Small intestine (tissue), 16 donors: ENCODE measurements at places on chromosomes 1 and 21. TPM values are rescaled to one million over a fixed set of nuclear protein-coding genes. Genes with fewer than 3 reads are reported as not detected.

- no peak for DNase-seq
Measured at GRCh38 chr1:33599516-33600115, 127.2 kb downstream of the ZSCAN20 start.

DNA sequence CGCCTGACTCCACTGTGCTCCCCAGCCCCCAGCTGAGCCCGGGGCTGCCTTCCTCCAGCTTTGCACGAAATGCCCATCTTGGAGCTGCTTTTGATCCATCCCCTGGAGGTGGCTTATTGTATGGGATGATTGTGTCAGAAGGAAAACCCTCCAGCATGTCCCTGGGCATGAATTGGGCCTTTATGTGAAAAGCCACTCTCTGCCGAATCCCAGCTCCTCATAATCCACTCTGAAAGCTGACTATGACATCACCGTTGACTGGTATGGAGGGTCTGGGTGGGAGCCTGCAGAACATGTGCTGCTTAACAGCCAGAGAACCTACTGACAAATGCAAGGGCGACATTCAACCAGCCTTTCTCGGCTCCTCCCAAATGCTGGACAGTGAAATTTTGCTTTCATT lies 74.6 kb downstream of the NENF start:
- DNase-seq = no peak

DNA sequence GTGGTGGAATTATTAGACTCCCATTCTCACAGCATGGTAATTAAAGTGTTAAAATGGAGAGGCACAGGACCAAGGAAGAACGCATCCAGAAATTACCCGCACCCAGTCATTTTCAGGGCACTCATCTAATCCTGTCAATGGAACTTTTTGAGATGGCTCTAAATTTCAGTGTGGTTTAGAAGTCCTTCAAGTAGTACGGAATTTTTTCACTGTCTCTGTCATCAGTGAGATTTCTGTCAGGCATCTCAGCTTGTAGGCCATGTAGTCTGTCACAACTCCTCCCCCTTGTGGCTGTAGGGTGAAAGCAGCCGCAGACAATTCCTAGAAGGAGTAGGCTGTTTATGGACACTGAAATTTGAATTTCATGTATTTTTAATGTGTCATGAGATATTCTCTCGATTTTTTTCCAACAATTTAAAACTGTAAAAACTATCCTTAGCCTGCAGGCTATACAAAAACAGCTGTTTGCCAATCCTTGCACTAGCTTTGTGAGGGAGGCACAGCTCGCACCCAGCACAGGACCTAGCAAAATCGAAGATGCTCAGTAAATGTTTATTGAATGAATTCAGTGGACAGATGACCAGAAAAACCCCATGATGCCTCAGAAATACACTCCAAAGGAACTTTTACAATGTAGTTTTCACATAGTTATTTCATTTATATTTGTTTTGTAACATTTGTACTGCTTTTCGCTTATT lies 6.6 kb upstream of the NUP133 start:
- DNase-seq = peak; percentile 78

DNA sequence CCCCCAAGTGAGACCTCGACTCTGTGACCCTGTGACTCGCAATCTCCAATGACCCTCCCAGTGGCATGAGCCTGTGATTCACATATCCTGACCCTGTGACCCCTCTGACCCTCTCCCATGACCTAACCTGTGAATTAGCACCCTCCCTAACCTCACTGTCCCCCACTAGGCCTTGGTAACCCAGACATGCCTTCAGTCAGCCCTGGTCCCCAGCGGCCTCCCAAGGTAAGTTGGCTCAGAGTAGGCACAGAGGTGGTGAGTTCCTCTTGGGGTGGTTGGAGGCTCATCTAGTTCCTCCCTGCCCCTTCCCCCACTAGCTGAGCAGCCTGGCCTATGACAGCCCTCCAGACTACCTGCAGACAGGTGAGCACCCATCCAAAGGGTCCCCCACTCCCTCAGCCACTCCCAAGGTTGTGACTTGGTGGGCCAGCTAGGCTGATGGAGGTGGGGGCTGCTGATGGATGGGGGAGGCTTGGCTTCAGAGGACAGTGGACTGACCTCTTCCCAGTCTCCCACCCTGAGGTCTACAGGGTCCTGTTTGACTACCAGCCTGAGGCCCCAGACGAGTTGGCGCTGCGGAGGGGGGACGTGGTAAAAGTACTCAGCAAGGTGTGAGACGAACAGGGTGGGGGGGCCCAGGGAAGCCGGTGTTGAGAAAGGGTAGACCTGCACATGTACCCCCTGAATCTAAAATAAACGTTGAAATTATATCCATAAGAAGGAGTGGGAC lies 1.6 kb downstream of the SH3D21 start:
- no peak for DNase-seq

GRCh38 chr1:161994175-161994668 lies 29.4 kb downstream of the OLFML2B start:
- no peak for DNase-seq

DNA sequence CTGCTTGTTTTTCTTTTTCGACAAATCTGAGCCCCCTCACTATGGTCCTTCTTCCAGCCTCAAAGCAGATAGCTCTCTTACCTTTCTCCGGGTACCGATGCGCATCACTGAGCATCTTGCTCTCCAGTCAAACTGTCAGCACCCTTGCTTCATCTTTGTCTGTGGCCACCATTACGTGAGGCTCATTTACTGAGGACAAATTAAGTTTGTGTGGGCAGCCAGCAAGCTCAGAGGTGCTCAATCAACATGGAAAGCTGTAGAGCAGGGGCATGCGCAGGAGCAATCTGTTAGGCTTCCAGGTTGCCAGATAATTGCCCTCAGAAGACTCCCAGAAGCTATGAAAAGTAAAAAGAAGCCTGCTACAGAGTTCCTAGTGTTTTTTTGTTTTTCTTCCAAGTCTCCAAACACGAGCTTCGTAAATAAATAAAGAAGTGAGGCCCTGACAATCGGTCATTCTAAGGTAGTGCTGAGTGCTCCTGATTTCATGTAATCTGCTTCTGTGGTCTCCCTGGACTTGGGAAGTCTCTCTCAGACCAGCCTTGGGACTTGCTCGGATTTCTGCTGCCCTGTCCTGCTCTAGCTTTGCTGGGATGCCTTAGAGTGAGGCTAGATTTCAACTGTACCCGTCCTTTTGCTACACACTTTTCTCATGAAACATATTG lies 1.8 kb downstream of the C1orf53 start:
- no peak for DNase-seq

DNA sequence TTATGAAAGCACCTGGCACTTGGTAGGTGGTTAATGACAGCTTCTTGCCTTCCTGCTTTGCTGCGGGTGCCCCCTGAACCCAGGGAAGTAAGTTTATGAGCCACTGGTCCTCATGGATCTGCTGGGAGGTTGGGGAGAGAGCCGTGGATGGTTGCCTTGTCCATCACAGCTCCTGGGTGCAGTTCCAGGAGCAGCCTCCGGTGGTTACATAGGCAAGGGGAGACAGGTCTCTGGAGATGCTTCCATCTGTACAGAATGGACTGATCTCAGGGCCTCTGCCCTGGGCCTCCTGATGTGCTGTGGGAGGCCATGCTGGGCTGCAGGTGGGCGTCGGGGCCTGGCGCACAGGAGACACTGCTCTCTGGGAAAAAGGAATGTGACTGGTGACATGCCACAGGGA lies 31.6 kb upstream of the ARHGEF10L start:
- no peak for DNase-seq

DNA sequence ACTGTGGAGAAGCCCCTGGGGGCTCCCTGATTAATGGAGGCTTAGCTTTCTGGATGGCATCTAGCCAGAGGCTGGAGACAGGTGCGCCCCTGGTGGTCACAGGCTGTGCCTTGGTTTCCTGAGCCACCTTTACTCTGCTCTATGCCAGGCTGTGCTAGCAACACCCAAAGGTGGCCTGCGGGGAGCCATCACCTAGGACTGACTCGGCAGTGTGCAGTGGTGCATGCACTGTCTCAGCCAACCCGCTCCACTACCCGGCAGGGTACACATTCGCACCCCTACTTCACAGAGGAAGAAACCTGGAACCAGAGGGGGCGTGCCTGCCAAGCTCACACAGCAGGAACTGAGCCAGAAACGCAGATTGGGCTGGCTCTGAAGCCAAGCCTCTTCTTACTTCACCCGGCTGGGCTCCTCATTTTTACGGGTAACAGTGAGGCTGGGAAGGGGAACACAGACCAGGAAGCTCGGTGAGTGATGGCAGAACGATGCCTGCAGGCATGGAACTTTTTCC lies 24.8 kb downstream of the PCSK9 start:
- no peak for DNase-seq

- no peak for DNase-seq
Measured at GRCh38 chr1:33147997-33148314, 33.9 kb downstream of the TRIM62 start.

GRCh38 chr1:184222652-184223052 lies 164.2 kb upstream of the C1orf21 start:
- DNase-seq = peak; percentile 54

DNA sequence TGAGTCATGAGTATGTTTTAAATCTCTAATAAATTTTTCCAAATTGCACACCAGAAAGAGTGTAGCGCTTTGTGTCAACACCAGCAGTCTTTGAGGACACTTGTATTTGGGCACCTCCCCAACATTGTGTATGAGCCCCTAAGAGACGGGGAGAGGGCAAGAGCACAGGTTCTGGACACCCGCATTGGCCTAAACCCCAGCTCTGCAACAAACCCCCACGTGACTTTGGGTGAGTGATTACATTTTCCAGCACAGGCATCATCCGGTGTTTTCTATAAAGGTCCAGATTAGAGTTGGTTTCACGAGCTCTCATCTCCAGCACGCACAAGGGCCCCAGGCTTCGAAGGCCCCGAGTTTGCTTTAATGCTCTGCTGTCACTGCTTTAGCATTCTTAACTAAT lies 66.3 kb upstream of the SLC45A1 start:
- no peak for DNase-seq

DNA sequence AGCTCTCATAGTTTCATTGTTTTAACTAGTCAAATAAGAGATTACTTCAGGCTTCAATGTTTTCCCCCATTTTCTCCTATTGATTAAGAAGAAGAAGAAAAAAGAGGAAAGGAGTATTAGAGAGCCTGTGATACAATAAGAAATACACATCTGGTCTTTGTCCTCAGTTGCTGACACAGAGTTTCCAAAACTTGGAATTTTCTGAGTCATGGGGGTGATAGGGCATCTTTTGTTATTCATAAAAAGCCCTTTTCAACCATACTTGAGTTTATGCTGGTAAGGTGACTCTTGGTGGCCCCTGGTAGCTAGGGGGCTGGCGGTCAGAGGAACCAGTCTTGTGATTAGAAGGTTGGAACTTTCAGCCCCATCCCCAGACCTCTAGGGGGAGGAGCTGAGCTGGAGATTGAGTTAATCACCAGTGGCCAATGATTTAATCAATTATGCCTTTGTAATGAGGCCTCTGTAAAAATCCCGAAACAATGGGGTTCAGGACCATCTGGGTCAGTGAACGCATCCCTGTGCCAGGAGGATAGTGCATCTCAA lies 28.9 kb upstream of the KLF18 start:
- DNase-seq = no peak

DNA sequence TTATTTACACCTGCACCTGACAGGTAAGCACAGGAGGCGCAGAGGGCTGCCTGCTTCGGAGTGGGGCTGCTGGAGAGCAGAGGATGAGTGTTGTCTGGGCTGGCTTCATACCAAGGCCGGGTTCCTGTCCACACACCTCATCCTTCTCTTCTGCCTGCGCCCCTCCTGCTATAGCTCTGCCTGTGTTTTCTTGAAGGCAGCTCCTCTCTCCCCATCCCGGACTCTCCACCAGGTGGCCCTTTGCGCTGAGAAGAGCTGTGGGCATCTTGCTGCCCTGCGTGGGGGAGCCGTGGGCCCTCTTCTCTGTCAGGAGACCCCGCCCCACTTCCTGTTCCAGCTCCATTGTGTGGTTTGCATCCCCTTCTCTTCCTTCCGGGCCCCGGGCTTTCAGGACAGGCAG lies 35.0 kb downstream of the ARHGEF10L start:
- no peak for DNase-seq

CD5L gene
- not detected for polyA plus RNA-seq

HES2 gene
- 1.1 TPM for polyA plus RNA-seq

KCNE1 gene
- 0.38 TPM for polyA plus RNA-seq

PTGER3 gene
- polyA plus RNA-seq = 2.0 TPM

ADORA1 gene
- 0.38 TPM for polyA plus RNA-seq

SLC35E2B gene
- 33.5 TPM for polyA plus RNA-seq

GGPS1 gene
- 23.8 TPM for polyA plus RNA-seq

DDAH1 gene
- polyA plus RNA-seq = 47.8 TPM

TCHHL1 gene
- polyA plus RNA-seq = not detected

GPR137B gene
- polyA plus RNA-seq = 8.2 TPM

LRRC71 gene
- polyA plus RNA-seq = 0.13 TPM
